AML-193 (cell line): ENCODE measurements at places on chromosomes 2 and 18.
A peak's percentile ranks its signal among the peaks of the same experiment; 100 is the strongest.

GRCh38 chr2:210503725-210504191, 27.2 kb upstream of the LANCL1 start:
- DNase-seq = no peak

DNA sequence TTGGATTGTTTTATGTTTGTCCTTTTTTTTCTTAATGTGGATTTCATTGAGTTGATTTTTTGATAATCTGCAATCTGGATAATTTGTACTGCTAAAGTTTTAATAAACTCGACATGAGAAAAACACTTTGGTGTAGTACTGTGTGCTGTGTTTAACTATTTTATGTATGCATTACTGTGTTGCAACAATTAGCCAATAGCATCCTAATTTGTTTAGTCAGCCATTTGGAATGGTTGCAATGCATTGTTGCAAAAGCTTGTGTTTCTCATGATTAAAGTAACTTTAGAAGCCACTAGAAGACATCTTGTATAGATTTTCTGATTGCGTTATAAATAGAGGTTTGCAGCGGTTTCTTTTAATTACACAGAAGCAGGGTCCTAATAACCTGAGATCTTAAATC, 53.5 kb downstream of the PPIG start:
- DNase-seq = no peak

GRCh38 chr18:58962336-58962735, 97.7 kb downstream of the ZNF532 start:
- no peak for DNase-seq

DNA sequence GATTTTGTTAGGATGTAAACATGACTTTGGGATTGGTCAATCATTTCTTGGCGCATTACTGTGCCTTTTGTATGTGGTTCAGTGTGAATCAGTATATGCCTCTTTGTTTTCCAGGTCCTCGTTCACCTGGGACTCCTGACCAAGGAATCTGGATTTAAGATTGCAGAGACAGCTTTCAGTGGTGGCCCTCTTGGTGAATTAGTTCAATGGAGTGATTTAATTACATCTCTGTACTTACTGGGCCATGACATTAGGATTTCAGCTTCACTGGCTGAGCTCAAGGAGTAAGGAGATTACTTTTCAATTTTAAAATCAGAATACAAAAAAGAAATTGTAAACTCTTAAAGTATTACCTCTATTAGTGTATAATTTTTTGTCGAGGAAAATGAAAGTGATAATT, 87.6 kb downstream of the MGAT5 start:
- DNase-seq = no peak

DNA sequence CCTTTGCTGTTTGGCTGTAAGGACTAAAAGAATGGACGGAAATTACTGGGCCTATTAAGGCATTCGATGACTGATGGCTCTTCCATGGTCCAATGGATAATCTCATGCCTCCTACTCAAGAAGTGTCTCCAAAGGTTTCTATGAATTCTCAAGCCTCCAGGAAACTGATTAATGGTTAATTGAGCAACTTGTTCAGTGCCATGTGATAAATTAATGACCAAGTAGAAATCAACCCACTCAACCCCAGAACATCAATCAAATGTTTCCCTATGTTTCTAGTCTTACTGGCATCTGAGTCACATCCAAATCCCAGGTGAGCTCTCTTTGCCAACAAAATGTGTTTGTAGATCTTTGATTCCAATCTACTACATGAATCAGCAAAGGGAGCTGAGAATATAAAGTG, 103.6 kb downstream of the NXPH2 start:
- no peak for DNase-seq

GRCh38 chr2:112718863-112719370, 1.9 kb upstream of the NT5DC4 start:
- no peak for DNase-seq

DNA sequence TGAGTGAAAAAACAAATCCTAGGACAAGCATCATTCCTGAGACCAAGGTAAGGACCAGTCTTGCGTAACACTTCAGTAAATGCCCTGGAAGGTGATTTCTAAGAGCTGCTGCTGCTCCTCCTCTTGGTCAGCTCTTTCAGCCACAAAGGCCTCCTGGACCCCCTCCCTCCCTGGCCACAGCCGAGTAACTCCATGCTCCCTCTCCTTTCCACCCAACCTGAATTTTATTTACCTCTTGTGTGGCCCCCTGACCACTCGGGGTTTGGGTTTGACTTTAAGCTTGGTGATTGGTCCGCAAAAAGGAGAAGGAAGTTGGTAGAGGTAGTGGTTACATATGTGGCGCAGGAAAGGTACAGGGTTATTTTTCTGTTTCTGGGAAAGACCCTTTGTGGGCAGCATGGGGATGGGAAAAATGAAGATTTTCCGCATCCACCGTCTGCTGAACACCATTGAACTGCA, 9.2 kb downstream of the HTRA2 start:
- DNase-seq = no peak

GRCh38 chr2:16107246-16107645, 166.9 kb downstream of the MYCN start:
- no peak for DNase-seq

DNA sequence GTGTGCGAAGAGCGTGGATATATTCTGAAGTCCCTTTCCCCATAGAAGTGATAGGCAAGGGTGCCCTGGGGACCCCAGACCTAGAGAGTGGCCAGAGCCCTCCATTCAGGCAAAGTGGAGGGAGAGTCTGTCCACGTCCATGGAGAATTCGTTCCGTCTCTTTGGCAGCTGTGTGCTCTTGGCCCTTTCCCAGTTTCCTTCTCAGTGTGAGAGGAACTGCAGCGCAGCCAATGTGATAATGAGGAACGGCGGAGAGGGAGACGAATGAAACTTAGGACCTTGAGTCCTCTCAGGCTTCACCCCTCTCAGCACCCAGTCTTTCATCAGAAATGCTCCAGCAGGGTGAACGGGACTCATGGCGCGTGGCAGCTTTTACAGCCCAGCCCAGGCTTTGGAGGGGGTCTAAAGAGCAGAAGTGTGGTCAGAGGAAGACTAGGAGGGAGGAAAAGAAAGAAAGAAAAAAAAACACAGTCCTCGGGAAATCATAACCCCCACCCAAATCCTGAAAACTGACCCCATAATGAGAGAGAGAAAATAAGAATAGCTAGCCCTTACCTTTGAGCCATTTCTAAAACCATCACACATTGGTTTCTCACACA, 95.0 kb upstream of the RIOK3 start:
- no peak for DNase-seq

DNA sequence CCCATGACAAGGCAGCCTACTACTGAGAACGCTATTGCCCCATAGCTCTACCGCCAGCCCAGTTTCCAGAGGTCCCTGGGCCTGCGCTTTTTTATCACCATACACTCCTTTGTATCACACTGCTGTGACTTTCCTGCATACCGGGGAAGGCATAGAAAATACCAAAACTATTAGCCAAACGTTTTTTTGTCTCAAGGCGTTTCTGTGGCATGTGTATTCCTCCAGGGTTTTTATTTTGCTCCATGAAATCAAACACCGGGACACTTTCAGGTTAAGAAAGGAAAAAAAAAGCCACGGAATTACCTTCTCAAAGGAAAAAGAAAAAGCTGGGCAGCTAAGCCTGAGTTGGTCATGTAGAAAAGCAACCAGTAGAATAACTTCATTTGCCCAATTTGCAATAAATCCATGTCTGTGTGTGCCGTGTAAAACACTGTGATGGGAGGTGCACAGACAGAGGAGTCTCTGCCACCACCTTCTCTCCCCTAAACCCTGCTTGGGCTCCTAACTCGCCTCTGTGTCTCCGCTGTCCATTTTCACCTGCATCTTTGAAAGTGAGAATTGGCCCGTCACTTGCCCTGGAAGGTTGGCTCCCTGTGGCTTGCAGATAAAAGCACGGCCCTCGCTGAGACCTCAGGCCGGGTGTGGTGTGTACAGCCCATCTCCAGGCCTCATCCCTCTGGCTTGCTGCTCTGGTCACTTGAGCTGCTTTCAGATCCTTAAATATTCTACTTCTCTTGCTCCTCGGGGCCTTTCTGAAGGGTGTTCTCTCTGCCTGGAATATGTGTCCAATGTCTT, 1.7 kb downstream of the AMER3 start:
- DNase-seq = no peak

DNA sequence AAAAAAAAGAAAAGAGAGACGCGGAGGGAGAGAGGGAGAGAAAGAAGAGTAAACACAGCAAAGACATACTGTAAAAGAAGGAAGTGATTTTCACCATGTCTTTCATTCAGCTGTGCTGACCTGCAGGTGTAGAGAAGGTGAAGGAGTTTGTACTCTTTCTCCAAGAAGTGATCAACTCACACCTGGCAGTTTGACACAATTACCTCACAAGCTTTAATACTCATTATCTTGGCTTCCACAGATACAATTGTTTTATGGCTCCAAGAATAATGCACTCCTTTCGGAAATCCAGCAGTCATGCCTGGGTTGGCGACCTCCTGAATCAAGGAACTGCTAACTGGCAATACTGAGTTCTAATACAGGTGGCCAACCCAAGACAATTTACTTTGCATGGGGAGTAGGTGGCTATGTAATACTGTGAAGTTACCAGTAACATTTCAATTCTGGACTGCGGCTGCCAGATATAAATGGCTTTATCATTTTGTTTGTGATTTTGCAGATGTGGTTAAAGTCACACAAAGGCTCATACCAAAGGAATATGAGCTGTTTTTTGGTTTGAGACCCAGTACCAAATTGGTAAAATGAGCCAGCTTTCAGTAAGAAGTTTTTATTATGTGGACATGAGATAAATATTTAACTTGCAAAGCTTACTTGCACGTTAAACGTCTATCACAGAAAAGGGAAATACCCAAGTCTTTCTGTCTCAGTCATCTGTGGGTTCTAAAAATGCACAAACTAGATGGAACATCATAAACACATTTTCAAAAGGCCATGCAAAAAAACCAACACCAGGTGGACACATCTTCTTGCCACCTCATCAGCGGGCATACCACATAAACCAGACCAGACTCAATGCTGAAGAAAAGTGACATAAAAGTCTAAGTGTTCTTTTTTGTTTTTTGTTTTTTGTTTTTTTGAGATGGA, 69.3 kb downstream of the NCKAP5 start:
- no peak for DNase-seq

DNA sequence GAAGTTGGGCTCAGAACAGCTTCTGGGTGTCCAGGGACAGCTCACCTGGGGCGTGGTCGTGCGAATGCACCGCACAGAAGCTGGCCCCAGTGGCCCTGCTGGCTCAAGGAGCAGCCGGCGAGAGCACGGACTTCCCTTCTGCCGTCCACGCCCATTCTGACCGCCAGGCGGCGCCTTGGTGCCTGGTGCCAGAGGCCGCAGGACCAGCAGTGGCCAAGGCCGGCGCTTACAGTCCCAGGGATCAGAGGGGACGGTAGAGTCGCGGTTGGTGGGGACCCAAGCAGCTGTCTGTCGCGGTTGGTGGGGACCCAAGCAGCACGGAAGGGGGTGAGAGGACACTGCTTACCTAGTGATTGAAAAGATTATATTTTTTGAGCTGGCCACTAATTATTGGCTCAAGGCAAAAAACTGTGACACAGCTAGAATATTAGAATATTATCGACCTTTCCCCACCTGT, 25.7 kb downstream of the NPPC start:
- DNase-seq = no peak

GRCh38 chr2:114007436-114007835, 117.5 kb downstream of the ACTR3 start:
- no peak for DNase-seq

GRCh38 chr2:43210467-43211303, 15.7 kb downstream of the ZFP36L2 start:
- peak; percentile 76 for DNase-seq

- no peak for DNase-seq
Measured at GRCh38 chr2:185919155-185919554, 180.6 kb downstream of the FSIP2 start.

- DNase-seq = no peak
Measured at GRCh38 chr2:238938003-238938400, 90.1 kb downstream of the TWIST2 start.

DNA sequence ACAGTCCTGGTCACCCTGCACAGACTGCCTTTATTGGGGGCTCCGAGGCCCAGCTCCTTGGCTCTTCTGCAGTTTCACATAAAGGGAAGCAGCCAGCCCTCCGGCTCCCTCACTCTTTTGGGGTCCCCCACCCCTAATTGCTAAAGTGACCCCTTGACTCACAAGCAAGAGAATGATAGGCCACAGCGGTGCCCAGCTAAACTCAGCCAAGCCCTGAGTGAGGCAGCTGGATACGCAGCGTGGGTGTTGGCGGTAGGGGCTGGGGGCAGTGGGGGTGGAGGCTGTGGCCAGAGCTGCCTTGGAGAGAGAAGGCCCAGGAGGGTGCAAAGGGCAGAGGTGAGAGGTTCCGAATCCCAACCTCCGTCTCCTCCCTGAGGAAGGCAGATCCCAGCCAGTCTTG, 25.5 kb upstream of the ALPP start:
- no peak for DNase-seq

DNA sequence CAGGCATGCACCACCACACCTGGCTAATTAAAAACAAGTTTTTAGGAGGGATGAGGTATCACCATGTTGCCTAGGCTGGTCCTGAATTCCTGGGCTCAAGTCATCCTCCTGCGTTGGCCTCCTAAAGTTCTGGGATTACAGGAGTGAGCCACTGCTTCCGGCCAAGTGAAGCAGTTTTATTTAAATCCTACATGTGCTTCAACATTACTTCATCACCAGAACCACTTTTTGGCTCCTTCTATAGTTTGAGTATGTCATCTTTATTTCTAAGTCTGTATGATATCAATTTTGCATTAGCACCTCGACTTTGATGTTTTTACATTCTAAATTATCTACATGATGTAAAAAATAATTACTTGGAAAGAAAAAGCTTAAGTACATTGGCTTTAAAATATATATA, 144.3 kb downstream of the FMNL2 start:
- no peak for DNase-seq

GRCh38 chr18:9817725-9818422, 67.9 kb upstream of the TXNDC2 start:
- no peak for DNase-seq
